ENCODE measurements at places on chromosomes 6 and 20.
A peak's percentile ranks its signal among the peaks of the same experiment; 100 is the strongest.

GRCh38 chr20:10465135-10465534 lies 30.0 kb downstream of the SLX4IP start:
- no peak for DNase-seq

DNA sequence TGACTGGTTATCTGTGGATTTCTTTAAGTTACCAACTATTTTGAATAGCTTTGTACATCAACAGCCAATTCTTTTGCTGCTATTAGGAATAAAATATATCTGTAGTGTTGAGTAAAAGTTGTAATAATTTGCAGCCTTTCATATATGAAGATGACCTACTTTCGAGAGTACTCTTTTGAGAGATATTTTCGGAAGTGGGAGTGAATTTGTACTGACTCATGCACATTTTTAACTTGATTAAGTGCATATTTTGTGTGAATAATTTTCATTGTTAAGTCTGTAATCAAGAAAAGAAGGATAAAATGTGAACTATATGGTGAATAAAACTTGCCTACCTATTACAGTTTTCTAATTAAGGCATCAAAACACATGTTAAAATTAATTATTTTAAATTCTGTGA lies 51.9 kb downstream of the L3MBTL3 start:
- no peak for DNase-seq

GRCh38 chr6:90365565-90366219 lies 69.0 kb upstream of the BACH2 start:
- DNase-seq: no peak

- DNase-seq: no peak
These were observed 32.2 kb downstream of the MRAP2 start for GRCh38 chr6:84065693-84066290.

- DNase-seq: no peak
These were observed 392.0 kb upstream of the SASH1 start for GRCh38 chr6:147950623-147950987.

DNA sequence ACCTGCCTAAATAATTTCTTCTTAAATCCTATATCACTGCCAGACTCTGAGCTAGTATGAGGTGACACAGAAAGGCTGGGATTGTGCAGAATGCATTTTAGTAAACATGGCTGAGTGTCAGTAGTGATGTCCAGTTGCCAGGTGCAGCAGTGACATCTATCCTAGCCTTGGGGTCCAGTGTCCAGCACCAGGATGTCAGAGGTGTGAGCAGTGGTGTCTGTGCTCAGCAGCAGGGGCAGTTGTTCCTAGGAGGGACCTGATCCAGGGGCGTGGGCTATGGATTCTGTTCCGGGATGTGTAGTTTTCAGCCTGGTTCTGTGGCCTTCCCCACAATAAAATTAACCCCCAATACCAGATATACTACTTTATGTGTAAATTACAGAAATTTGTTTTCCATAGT lies 6.0 kb downstream of the HLA-C start:
- DNase-seq: no peak

GRCh38 chr6:160974304-160974771 lies 17.2 kb upstream of the MAP3K4 start:
- DNase-seq: no peak

DNA sequence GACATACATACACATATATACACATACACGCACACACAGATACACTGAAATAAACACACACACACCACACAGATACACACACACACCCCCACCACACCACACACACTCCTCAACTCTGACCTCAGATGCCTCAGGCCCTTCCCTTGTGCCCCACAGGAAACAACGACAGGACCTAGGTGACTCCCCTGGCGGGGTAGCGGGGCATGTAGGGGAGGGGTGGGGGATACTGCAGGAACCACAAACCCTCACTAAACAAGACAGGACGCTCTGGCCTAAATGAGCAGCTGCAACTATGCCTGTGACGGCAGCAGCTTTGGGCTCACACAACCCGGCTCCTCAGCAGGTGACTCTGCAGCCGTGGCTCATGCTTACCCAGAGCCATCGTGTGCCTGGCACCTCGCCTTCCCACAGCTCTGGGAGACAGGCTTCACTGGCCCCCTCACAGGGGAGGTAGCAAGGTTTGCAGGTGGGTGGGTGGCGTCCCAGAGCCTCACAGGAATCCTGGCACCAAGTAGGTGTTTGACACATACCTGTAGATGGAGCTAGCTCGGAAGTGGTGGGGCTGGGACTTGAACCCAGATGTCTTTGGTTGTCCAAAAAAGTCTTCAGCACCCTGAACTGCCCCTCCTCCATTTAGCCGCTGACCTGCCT lies 100.8 kb downstream of the GRM4 start:
- DNase-seq: peak; percentile 28

- no peak for DNase-seq
These were observed 36.2 kb upstream of the OGFRL1 start for GRCh38 chr6:71252410-71252809.

DNA sequence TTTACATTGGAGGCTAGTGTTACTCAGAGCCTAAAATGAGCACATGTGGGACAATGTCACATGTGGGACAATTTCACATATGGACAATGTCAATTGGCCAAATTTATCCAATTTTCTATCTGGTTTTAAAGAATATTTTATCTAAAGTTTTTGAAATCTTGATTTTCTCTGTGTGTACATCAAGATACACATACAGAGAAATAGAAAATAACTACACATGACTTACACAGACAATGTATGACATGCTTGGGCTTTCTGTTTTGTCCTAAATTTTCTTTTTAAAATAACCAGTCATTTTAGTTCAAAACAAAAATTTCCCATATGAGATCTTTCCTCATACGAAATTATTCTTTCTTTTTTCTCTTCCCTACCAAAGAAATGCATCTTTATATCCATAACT lies 24.6 kb downstream of the GGTLC1 start:
- DNase-seq: no peak

- DNase-seq: no peak
These were observed 9.0 kb upstream of the SERPINB1 start for GRCh38 chr6:2850538-2851113.

DNA sequence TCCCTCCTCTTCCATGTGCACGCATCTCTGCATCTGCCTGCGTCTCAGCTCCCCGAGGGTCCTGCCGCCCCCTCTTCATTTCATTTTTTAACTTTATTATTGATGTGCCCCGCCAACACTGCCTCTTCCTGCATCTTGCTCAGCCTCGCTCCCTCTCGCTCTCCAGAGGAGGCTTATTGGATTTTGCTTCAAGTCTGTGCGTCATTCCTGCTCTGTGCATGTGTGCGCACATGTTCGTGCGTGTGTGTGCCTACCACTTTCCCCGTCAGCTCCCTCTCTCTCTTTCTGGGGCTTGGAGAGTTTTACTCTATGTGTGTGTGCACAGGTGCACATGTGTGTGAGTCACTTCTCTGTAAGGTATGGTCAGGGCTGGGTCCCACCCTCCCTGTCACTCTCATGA lies 71.8 kb upstream of the NNAT start:
- no peak for DNase-seq

- DNase-seq: no peak
These were observed 21.4 kb upstream of the NT5E start for GRCh38 chr6:85428486-85428885.

- DNase-seq: no peak
These were observed 631.2 kb upstream of the SYNCRIP start for GRCh38 chr6:86273936-86274335.

GRCh38 chr20:63360850-63361518 lies at the start of gene CHRNA4:
Gene CHRNA4, minus strand, starts transcription at chr20:63361349. Its CDS starts 184 bp downstream, at chr20:63361165.
- DNase-seq: no peak

- no peak for DNase-seq
These were observed 889 bp upstream of the FLOT1 start for GRCh38 chr6:30743099-30744053.

- DNase-seq: no peak
These were observed 128.8 kb downstream of the PHF3 start for GRCh38 chr6:63764318-63764916.

DNA sequence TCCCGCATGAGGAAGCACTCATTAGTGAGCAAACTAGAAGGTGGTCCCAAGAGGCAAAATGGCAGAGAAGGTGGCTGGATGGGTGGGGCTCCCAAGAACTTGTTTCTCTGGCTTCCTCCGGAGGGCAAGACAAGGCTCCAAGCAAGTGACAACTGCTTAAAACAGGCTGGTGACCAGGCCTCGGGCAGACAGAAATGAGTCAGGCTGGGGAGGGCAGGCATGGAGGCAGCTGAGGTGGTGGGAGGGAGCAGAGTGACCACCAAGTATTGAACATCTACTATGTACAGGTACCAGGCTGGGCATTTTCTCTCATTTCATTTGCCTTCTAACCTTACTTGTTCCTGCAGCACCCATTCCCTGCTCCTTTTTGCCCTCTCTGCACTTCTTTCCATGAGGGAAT lies 33.4 kb downstream of the TNXB start:
- DNase-seq: no peak

DNA sequence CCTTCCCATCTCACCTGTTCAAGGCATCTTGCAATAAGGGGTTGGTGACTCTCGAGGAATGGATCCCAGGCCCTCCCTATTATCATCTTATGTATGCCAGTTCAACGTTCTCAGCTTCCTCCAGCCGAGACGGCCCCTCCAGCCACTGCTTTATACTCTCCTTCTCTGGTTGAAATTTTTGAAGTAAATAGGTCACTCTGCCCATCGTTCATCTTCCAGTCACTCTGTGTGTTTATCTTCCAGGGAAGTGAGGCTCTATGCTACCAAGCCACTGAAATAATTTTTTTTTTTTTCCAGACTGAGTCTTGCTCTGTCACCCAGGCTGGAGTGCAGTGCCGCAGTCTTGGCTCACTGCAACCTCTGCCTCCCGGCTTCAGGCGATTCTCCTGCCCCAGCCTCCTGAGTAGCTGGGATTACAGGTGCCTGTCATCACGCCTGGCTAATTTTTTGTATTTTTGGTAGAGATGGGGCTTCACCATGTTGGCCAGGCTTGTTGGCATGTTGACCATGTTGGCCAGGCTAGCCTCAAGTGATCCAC lies 17.0 kb downstream of the PTPN1 start:
- DNase-seq: no peak

- no peak for DNase-seq
These were observed 380.0 kb downstream of the LMBRD1 start for GRCh38 chr6:69416776-69417175.

- DNase-seq: no peak
These were observed 1586.7 kb downstream of the HACE1 start for GRCh38 chr6:103273048-103273447.

GRCh38 chr6:19864285-19864684 lies 27.1 kb downstream of the ID4 start:
- DNase-seq: no peak

GRCh38 chr6:154986787-154987235 lies 8.3 kb upstream of the TIAM2 start:
- DNase-seq: no peak

GRCh38 chr6:130517444-130517931 lies 151.7 kb downstream of the TMEM200A start:
- DNase-seq: no peak

DNA sequence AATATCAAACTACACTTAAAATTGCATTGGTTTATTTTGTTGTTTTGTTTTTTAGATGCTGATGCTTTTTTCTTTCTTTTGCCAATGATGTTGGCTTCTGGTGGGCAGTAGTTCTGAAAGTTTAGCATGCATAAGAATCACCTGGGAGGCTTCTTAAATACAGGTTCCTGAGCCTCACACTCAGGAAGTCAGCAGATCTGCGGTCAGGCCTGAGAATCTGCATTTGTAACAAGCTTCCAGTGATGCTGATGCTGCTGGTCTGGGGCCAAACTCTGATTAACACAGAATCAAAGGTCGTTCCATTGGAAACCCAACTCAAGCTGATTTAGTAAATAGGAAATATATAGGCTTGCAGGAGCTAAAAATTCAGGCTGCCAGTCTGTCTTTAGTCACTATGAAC lies 412.9 kb upstream of the SPTLC3 start:
- DNase-seq: no peak

GRCh38 chr20:35954907-35955251 lies 577 bp upstream of the SCAND1 start:
- DNase-seq: peak; percentile 34

- no peak for DNase-seq
These were observed 194.6 kb downstream of the DLL1 start for GRCh38 chr6:170096191-170096802.

- DNase-seq: no peak
These were observed 25.3 kb upstream of the ZBTB24 start for GRCh38 chr6:109508166-109508860.

DNA sequence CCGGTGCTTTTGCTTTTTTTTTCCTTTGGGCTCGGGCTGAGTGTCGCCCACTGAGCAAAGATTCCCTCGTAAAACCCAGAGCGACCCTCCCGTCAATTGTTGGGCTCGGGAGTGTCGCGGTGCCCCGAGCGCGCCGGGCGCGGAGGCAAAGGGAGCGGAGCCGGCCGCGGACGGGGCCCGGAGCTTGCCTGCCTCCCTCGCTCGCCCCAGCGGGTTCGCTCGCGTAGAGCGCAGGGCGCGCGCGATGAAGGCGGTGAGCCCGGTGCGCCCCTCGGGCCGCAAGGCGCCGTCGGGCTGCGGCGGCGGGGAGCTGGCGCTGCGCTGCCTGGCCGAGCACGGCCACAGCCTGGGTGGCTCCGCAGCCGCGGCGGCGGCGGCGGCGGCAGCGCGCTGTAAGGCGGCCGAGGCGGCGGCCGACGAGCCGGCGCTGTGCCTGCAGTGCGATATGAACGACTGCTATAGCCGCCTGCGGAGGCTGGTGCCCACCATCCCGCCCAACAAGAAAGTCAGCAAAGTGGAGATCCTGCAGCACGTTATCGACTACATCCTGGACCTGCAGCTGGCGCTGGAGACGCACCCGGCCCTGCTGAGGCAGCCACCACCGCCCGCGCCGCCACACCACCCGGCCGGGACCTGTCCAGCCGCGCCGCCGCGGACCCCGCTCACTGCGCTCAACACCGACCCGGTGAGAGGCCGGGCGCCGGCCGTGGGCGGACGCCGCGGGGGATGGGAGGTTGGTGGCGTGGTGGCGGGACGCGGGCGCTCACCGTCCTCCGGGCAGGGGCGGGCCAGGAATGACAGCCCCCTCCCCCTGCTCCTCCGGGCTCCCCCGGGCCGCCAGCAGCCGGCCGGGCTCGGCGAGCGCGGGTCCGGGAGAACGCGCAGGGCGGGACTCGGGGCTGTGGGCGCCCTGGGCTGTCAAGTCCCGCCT lies 606 bp downstream of the ID4 start:
- DNase-seq: no peak

DNA sequence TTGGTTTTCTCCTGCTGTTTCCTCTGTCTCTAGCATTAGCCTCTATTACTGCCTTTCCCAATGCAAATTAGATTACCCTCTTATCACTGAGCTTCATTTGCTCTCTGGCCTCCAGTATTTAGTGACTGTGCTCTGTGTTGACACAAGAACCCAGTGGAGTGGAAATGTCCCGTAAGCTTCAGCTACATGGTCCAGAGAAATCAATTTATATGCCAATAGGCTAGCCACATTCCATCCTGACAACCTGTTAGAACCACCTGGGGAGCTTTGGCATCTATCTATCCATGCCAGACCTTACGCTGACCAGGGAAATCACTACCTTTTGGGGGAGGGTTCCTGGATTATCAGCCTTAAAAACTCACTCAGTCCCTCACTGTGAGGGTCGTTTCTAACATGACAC lies 459.6 kb downstream of the UTRN start:
- no peak for DNase-seq

- peak; percentile 39 for DNase-seq
These were observed 97.7 kb downstream of the KCNB1 start for GRCh38 chr20:49384437-49385434.

GRCh38 chr20:62500237-62500864 lies 24.6 kb upstream of the GATA5 start:
- DNase-seq: peak; percentile 79

- DNase-seq: peak; percentile 4
These were observed 537 bp downstream of the TCP1 start for GRCh38 chr6:159788753-159789376.

All from T-cell (primary cell).